Stimulated activated naive CD4-positive, alpha-beta T cell (primary cell): ENCODE measurements at places on chromosomes 16 and 17.

- DNase-seq, result no peak
These were observed 394.0 kb downstream of the KCNJ2 start for GRCh38 chr17:70563281-70563820.

DNA sequence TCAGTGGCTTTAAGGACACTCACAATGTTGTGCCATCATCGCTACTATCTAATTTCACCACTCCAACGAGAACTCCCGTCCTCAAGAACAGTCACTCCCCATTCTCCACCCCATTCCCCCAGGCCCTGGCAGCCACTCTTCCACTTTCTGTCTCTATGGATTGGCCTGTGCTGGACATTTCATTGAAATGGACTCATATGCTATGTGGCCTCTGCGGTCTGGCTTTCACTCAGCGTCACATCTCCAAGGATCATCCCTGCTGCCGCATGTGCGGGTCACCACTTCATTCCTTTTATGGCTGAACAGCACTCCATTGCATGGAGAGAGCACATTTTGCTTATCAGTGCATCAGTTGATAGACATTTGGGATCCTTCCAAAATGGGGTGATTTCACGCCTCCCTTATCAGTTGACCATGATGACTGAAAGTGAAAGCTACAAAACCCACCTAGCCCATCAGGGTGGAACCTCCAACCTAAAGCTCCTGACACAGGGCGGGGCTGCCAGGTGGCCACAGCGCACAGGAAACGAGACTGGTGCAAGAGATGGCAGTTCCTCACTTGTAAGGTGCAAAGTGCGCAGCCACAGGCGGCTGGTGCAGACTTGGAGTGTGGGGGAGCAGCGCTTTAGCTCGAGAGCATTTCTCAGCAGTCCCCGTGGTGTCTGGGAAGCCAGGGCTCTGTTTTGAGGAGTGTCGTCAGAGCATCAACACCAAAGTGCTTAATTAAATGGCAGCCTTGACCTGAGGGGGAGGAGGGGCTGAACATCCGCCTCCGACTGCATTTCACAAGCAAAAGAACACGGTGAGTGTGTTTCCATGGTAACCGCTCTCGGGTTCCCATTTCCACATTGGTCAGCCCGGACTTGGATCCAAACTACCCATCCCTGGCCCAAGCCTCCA lies 23.8 kb downstream of the COTL1 start:
- DNase-seq, result peak; percentile 82

DNA sequence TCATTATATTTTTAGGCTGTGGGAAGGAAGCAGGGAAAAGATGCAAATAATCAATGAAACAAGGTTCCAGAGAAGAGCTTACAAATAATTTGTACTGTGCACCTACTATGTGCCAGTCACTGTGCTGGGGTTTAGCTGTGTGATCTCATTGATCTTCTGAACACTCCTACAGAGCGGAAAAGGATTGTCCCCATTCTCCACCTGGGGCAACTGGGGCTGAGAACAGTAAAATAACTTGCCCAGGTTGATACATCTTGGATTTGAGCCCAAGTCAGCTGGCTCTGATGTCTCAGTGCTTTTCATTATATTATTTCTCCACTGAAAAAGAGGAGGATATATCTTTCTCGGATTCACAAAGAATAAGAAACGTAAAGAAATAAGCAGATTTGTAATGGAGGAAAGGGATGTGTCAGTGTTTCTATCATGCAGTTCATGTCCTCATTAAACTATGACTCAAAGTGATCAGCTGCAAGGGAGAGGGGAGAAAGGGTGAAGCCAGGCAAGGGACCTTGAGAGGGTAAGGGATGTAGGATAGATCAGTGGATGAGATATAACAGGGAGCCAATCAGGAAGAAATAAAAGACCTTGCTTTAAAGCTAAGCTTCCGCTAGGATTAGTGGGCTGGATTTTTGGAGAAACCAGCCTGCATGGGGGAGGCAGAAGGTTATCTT lies 143.6 kb upstream of the NOL11 start:
- DNase-seq, result no peak

DNA sequence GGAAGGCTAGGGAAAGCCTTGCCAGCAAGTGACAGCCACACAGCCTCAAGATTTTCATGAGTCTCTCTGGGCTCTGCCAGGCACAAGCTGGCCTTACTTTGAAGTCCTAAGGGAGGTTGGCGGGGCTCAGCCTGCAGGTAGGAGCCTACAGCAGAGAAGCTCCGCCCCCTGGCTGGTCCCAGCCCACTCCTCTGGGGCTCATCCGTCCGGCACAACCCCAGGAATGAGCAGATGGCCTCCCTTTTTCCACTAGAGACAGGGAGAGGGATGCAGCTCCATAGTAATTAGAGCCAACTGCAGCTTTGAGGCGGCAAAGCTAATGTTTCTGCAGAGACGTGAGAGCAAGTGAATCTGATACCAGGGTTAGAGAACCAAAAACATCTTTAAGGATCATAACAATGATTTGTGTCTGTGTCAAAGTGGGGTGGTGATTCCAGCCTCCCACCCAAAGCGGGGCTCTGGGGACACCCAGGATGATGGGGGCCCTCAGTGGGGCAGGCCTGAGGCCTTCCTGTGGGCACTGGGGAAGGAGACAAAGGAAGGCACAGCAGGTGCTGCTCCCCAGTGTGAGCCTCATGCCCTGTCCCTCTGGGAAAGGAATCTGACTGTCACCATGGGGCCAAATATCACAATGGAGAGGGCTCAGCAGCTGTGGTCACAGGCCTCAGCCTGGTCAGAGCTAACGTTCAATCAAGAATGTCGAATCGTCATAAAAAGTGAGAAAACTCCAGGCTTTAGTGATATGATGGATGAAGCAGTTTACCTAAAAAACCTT lies 61.5 kb downstream of the RBFOX3 start:
- no peak for DNase-seq
